Fibroblast of skin of scalp (primary cell): ENCODE measurements at places on chromosomes 3 and 15.

DNA sequence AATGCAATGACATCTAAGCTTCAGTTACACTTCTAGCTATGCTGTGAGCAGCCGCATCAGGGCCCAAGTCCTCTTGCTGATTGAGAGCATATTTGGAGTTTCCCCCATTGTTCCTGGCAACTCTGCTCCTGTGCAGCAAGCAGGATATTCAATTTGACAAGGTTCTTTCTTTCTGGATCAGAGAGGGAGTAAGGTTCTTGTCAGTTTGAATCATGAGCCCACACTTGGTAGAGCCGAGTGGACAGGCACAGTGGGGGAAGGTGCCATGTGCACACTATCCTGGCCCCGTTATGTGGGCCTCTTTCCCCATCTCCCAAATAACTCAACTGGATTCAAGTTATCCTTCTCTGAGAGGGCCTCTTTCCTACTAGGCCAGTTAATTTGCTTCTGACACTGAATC is 385.4 kb downstream of the ZIC1 start:
- no peak for DNase-seq

DNA sequence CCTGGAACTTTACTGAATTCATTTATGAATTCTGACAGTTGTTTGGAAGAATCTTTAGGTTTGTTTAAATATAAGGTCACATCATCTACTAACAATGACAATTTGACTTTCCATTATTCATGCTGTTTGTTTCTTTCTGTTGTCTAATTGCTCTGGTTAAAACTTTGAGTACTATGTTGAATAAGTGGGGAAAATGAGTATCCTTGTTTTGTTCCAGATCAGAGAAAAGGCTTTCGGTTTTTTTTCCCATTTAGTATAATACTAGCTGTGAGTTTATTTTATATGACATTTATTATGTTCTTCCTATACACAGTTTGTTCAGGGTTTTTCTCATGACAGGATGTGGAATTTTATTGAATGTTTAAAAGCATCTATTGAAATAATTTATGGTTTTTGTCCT is 11.3 kb upstream of the TUBGCP5 start:
- no peak for DNase-seq

DNA sequence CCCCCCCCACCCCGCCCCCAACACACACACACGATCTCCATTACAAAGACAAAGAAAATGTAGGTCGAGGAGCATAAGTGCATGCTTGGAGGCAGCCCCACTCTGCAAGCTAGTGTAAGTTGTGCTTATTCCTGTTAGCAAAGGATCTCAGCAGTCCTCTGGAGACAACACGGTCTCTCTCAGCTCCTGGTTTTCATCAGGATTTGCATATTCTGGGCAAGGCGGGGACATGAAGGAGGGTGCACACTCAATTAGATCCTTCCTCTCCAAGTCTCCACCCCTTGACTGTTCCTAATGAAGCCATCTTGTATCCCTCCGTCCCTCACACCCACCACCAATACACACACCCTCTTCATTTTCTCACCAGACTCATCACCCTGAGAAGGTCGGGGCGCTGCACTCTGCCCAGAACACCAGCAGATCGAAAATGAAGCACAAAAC is 63.8 kb downstream of the MRPL46 start:
- DNase-seq: no peak

GRCh38 chr3:182241766-182242488 is 530.2 kb downstream of the SOX2 start:
- DNase-seq: peak; percentile 31

DNA sequence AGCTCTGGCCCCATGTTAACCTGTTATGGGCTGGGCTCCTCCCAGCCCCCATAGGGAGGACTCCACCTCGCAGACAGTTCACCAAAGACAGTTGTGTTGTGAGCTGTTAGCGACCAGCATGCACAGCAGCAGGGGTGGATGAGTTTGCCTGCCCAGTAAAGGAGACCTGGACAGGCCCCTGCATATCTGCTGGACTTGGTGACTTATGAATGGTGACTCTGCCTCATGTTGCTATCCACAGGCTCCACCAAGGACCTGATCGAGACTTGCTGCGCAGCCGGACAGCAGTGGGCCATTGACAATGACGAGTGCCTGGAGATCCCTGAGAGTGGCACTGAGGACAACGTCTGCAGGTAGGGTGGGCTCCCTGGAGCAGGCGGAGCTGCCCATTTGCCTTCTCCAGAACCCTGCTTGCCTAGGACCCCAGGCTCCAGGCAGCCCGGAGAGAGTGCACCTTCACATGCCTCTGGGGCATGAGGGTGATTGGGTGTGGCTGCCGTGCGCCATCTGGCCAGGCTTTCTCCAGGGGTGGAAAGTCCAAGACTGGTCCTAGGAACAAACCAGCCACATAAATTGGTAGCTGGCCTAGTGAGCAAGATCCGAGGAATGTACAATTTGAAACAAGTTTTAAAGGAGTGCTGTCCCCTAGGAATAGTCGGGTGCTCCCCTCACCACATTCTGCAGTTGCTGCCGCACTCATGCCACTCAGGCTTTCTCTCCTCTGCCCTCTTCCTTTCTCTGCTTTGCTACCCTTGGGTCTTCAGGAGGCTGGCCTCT is 59.1 kb downstream of the FBLN2 start:
- no peak for DNase-seq

- DNase-seq: peak; percentile 50
Measured at GRCh38 chr15:63551400-63551799, 45.8 kb upstream of the FBXL22 start.

DNA sequence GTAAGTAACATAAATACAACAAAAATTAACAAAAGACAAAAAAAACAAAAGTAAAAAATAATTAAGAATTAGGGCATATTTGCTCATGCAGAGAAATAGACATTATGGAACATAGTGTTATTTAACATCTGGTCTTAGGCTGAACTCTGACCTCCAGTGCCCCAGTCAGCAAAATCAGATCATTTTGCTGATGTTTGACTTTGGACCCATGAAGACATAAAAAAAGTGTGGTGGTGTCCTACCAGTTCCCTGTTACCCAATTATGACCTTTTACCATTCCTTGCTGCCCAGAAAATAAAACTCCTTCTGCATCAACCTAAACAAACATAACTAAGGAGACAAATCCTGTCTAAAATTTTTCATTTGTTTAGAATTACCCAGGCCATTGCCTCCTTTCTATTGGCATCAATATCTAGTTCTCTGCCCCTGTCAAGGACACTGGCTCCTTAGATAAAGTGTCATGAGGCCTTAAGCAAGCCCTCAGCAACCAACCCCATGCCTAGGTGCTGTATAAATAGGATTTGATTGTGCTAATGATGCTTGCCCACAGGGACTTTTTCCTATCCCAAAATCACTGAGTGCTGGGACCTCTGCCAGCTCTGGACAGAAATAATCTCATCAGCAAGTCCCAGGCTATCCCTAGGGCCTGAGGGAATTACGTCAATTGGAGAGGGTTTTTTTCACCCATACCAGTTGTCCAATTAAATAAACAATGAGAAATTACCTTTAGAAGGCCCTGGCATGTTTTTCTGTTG is 334.5 kb upstream of the UMPS start:
- no peak for DNase-seq

DNA sequence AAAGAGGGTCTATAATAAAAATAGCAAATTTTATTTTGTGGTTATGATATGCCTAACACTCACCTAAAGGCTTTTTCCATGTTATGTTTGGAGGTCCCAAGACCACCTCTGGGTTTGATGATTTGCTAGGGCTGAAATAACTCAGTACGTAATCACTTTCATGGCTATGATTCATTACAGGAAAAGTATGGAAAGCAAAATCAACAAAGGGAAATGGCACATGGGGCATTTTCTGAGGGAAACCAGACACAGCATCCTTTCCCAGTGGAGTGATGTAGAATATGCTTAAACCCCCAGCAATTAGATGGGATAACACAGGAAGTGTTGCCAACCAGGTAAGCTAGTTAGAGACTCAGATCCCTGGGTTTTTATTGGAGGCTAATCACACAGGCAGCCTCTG is 701.6 kb upstream of the CBLB start:
- no peak for DNase-seq

DNA sequence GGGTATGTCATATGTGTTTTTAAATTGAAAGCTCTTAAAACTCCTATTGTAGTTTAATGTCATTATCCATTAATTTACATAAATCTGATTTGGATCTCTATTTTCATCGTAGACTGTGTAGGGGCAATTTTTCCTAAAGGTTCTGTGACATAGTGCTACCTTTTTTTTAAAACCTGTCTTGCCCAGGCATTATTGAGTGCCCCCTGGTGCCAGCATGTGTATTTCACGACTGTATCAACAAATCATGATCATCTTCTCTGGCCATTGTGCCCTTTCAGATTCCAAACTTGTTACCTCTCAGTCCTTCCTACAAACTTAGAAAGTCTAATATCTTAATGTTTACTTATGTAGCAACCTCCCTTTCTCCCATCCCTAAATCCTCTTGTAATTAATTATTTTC is 97.2 kb upstream of the FLNB start:
- DNase-seq: no peak
